CD4-positive, alpha-beta memory T cell (primary cell): ENCODE measurements at places on chromosomes 3 and 15.
A peak's percentile ranks its signal among the peaks of the same experiment; 100 is the strongest.

DNA sequence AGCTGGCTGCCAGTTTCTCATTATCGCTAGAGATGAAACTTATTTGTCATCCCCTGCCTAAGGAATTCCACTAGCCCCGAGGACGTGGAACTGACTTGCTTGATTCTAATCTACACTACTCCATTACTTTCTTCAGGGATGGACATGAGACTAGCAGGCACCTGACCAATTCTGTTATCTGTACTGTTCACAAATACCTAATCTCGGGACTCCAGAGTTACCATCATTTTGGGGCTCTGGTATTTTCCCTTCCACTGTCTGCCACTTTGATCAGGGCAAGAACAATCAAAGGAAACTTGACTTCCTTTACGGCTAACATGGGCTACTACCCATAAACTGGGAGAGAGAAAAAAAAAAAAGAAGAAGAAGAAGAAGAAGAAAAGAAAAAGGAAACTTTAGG lies 27.8 kb downstream of the BMF start:
- no peak for DNase-seq

DNA sequence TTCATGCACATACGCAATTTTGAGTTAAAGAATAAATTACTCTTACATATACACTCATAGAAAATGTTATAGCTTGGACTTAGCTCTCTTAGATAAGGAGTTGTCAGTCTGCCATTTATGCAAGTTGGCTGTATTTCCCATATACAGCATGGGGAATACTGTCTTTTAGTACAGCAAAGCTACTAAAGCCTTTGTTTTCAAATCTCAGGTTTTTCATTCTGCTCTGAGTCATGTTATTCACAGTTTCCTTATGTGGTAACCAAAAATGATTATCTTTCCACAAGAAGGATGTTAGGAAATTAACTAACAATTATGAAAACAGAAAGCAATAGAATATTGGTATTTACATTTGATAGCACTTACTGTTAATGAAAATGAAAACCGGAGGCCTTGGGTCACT lies 4.3 kb upstream of the TIPARP start:
- DNase-seq, result no peak

GRCh38 chr3:10315771-10316344 lies 5.1 kb downstream of the SEC13 start:
- DNase-seq, result no peak

DNA sequence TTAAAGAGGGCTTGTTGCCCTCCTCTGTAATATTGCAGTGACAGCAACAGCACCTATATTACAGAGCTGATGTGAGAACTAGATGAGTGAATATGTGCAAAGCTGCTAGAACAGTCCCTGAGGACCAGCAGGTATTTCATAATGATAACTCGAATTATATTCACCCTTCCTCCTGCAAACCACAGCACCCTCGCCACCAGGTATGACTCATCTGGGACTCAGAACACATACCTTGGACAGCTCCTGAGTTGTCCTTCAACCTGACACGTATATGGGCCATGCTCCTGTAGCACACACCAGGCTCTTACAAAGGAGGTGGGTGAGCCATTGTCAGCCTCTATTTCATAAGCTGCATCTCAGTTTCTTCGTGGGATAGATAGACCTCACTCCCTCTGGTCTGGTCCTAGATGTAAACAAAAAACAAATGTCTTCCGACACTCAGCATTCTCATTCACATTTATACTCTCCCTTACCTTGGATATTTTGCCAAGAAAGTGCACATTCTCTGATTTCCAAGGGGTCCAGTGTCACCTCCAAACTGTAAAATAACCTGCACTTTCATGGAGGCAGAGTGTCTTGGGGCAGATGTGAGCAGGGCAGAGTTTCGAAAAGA lies 124.5 kb downstream of the TLE3 start:
- peak; percentile 5 for DNase-seq

DNA sequence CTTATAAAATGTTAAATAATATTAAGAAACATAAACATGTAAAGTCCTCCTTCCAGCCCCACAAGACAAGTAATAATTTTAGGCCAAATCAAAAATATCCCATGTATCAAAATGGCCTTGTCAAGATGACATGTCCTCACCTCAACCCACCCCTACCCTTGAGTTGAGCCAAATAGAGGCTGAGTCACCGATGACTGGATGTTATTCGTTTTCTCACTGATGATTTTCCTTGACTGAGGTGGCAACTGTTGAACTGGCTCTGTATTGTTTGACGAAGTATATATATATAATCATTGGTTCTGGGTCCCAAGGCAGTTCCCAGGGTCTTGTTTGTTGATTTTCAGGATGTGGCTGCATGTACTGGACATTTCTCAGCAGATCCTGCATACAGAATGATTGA lies 75.3 kb downstream of the TMEM108 start:
- DNase-seq, result no peak

GRCh38 chr15:48828906-48829305 lies 18.0 kb upstream of the CEP152 start:
- DNase-seq, result no peak

- DNase-seq, result no peak
Measured at GRCh38 chr3:71885006-71885405, 100.1 kb upstream of the PROK2 start.

DNA sequence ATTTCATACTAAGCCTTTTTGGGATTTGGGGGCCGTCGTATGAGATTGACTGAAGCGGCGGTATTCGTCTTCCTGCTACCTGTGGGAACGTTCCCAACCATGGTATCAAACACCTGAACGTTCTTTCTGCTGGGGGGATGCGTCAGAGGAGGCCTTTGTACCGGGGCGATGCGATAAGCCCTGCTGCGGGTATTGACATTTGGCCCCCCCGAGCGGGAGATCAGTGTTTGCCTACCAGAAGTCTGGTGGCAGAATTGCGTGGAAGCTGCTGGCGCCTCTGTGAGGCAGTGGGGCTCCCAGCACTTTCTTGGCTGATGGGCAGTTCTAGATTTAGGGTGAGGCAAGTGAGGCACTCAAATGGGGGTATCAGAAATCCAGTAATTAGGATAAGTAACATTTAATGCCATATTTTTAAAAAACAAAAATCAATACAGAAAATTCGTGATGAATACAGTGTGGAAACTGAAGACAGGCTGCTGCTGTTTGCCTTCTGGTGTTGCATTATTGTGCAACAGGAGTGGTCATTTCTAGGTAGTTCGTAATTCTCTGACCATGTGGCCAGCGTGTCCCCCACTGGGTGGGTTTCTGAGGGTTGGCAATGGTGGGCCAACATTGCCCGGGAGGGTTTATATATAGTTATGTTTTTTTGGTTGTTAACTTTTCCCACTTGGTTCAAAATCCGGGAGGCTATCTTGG lies 12.7 kb downstream of the TRPM1 start:
- DNase-seq, result no peak

- no peak for DNase-seq
Measured at GRCh38 chr15:62606376-62607113, 436.0 kb upstream of the TPM1 start.

GRCh38 chr15:79883579-79884203 lies 13.1 kb downstream of the MTHFS start:
- DNase-seq, result no peak

DNA sequence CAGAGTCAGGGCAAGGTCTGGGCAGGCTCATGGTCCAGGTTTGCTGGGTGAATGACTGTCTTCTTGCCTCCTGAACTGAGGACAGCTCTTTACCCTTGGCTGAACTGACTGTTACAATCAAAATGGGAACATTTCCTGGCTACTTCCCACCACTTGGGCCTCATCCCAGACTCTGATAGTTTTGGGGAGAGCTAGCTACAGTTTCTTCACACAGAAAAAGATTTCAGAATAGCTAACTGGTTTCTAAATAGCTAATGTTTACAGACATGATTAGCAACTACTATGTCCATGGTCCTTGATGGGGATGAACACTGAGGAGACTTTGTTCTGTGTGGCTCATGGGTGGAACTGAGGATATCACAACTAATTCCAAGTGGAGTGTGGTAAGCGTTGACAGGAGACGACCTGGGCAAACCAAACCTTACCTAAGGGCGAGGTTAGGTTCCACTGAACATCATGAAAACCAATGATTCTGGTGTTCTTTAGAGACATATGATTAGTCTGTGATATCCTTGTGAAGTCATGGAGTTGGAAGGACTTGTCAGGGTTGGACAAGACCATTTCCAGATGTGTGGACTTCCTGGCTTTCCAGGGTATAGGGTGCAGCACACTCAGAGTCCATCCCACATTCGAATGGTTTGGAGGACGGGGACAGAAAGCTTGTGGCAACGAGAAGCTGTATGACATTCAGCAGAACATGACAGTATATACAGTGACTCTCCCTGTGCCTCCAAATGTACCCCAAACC lies 7.3 kb downstream of the ALPK3 start:
- DNase-seq, result no peak

GRCh38 chr3:63995086-63995485 lies 28.2 kb downstream of the PSMD6 start:
- DNase-seq, result no peak
